Fibroblast of the aortic adventitia (primary cell): ENCODE measurements at places on chromosomes 6 and 20.

GRCh38 chr6:50541941-50542340 is 171.4 kb upstream of the TFAP2D start:
- DNase-seq = no peak

- peak; percentile 88 for DNase-seq
These were observed 995 bp upstream of the GSTA4 start for GRCh38 chr6:52995913-52996645.

DNA sequence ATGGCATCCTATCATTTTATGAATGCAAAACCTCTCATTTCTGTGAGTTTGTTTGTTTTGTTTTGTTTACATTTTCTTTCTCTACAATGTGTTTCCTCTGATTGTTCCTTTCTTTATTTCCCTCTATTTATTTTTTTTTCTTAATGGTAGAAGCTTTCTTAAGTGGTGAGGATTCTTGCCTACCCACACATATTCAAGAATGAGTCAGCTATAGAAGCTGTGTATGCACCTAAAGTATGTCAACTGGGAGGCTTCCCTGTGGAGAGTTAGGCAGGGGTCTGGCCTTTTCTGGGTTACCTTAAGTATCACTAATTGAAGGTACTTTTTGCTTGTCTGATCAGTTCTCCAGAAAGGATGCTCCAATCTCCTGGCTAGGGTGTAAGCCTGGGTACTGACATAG is 354.0 kb downstream of the ESR1 start:
- DNase-seq = peak; percentile 30

GRCh38 chr6:125798734-125799508 is 8.2 kb downstream of the NCOA7 start:
- peak; percentile 64 for DNase-seq

DNA sequence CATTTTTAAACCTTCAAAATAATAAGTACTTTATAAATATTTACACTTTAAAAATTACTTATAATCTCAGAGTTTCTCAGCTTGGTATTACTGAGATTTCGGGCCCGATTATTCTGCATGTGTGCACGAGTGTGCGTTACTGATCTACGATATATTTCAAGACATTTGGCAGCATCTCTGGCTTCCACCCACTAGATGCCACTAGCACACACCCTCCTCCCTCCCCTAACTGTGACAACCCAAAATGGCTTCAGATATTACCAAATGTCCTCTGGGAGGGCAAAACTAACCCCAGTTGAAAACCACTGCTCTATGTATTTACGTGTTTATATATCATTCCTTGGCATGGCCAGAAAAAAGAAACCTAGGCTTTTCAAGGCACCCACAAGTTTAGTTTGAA is 95.9 kb downstream of the FYN start:
- no peak for DNase-seq

DNA sequence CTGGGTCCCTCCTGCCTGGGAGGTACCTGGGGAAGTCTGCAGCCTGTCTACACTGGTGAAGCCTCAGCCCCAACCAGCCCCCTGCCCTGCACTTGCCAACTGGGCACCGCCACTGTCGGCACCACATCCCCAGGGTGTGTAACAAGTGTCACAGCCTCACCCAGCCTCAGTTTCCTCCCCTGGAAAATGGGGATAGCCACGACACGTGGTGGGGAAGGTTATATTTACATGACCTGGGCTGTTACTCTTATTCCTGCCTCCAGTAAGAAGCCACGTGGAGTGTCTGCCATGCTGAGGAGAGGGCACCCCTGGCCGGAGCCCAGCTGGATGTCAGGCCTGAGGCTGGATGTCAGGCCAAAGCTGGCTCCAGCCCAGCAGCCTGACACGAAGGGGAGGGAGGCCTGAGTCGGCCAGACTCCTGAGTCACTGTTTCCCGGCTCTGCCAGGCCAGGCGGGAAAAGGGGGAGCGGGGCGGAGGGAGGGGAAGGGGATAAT is 44.9 kb downstream of the SNAI1 start:
- DNase-seq = peak; percentile 90

DNA sequence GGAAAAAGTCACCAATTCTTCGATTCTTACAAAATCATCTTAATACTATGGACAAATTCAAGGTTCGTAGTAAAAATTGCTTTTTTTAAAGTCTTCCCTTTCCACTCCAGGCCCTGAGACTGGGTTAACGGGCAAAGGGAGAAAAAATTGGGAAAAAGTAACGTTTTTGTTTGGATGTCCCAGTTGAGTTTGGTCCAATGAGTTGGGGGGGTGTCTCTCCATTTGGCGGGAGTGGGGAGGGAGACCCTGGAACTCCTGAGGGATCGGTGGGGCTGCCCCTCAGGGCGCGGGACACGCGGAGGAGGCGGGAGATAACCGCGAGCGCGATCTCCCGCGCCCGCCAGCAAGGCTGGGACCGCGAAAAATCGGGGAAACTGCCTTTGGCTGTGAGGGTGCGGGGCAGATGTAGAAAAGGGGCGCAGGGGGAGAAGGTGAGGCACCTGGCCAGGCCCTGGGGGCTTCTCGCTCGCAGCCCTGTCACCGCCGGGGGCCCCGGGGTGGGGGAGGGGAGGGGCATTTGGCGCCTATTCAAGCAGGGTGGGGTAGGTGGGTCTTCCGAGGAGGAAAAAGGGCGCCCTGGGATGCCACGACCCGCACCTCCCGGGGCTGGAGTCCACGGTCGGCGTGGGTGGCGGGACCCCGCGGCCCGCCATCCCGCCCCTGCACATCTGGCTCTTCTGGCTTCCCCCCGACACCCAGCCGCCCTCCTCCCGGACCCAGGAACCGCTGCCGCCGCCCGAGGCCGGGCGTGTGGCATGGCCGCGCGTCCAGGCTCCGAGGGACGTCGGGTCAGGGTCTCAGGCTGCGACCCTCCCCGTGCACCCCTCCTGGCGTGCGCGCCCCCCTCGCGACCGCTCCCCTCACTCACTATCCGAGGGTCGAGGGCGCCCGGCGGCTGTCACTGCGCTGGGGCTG is 595 bp downstream of the FBXO5 start:
- DNase-seq = no peak

GRCh38 chr6:139904158-139904533 is 529.7 kb upstream of the CITED2 start:
- DNase-seq = no peak

DNA sequence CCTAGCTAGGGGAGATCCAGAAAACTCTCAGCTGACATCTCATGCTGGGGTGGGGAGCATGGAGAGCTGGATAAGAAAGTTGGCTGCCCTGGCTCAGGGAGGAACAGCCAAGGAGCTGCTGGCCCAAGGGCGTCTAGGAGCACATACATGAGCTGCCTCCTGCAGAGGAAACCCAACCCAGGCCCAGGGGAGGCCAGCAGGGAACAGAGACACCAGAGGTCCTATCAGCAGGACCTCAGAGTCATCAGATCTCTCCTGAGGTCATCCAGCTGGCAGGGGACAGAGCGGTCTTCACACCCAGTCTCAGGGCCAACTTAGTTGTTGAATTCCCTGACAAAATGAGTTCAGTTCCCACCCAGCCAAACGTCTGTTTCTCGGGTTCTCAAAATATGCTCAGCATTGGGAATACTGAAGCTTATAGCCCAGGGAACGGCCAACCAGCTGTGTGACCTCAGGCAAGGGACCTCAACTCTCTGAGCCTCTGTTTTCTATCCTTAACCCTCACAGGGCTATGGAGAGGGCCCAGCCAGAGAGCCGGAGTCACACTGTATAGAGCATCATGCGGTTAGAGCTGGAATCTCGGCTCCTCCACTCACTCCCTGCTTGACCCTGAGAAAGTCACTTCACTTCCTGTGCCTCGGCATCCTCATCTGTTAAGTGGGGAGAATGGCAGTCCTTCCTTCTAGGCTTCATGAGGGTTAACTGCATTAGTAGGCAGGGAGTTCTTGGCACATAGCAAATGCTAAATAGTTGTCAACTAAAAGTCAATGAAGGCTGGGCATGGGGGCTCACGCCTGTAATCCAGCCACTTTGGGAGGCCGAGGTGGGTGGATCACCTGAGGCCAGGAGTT is 13.8 kb downstream of the ADA start:
- peak; percentile 21 for DNase-seq

DNA sequence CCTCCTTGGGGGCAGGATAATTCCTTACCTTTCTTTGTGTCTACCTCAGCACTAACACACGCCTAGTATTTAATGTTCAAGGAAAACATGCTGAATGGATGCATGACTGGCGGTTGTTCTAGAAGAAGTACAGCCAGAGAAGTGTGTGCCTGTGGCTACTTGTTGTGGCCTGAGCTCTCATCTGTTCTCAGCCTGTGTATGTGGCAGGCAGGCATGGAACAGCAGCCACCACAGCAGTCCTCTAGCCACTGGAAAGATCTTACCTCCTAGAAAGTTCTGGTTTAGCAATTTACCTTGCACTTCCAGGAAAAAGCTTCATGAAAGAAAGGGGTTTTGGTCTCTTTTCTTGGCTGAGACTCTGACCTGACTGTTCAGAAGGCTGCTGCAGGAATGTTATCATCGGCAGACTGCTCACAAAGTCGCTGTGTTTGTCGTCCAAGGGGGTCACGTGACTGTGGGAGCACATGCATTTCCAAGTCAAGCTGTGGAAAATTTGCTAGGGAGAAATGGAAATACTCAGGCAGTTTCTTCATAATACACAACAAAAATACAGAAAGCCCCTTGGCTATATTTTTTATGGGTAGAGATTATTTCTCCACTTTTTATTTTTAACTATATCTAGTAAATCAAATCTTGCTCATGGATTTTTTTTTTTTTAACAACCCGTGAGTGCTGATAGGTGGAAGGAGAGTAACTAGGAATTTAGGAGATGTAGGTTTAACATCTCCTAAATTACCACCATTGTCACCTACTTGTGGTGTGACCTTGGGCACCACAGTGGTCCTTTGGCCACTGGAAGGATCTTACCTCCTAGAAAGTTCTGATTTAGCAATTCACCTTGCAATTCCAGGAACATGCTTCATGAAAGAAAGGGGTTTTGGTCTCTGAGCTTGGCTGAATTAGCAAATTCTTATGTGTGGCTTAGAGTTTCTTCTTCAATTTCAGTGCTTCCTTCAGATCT is 110.8 kb upstream of the GPR6 start:
- DNase-seq = peak; percentile 47

DNA sequence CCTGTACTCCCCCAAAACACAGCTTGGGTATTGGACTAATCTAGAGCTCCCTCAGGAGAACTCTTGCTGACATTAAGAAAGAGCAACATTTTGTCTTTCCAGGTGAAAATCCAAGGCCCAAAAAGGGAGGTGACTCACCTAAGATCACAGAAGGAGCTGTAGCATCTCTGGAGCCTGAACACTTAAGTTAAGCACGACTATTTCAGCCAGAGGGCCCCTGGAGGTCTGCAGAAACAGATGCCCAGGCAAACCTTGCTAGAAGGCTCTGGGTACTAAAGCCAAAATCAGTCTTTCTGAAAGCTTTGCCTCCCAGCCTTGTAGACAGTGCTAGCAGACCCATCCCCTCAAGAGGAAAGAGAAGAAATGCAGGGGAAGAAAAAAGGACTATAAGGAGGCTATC is 8.8 kb downstream of the EDN1 start:
- no peak for DNase-seq

- peak; percentile 49 for DNase-seq
These were observed 2.4 kb downstream of the TCF21 start for GRCh38 chr6:133891149-133891926.

- DNase-seq = no peak
These were observed 132.4 kb downstream of the ELOVL4 start for GRCh38 chr6:79814940-79815339.

- peak; percentile 66 for DNase-seq
These were observed 586 bp upstream of the NQO2 start for GRCh38 chr6:2998998-2999617.

GRCh38 chr6:121584586-121585369 is 149.3 kb downstream of the GJA1 start:
- peak; percentile 69 for DNase-seq

GRCh38 chr20:22285555-22285954 is 298.8 kb downstream of the FOXA2 start:
- DNase-seq = no peak

DNA sequence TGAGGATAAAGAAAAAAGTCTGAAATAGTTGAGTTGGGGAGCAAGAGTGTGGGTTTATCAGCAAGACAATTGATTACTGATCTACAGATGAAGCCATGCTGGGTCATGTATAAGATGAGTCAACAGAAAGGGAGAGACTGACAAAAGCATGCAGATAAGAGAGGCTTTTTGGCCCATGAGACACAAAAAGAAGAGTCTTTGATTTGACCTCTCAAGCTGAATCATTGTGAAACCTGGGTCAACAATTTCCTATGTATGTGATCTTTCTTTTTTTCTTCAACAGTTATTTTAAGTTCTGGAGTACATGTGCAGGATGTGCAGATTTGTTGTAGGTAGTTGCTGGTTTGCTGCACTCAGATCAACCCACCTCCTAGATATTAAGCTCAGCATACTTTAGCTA is 15.9 kb downstream of the RIMS1 start:
- no peak for DNase-seq

- DNase-seq = no peak
These were observed 131.2 kb upstream of the RPS6KA2 start for GRCh38 chr6:166758136-166758704.

DNA sequence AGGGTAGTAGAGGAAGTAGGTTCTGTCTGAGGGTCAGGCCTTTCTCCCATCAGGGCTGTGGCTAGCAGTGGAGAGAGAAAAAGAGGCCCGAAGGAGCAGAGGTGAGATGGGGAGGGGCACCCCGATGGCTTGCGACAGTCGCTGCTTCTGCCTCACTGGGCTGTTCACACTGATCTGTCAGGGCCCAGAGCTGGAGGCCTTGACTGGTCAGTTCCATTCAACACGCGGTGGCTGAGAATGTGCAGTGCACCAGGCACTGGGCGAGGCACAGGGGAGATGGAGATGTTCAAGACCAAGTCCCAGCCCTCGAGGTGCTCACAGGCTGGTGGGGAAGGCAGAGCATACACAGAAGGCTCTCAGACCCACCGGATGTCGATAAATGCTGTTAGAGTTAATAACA is 21.4 kb downstream of the SLC12A5 start:
- no peak for DNase-seq

- no peak for DNase-seq
These were observed 55.3 kb downstream of the DLL1 start for GRCh38 chr6:170235391-170236125.

- DNase-seq = no peak
These were observed 384.6 kb downstream of the CDH4 start for GRCh38 chr20:61636531-61637116.

DNA sequence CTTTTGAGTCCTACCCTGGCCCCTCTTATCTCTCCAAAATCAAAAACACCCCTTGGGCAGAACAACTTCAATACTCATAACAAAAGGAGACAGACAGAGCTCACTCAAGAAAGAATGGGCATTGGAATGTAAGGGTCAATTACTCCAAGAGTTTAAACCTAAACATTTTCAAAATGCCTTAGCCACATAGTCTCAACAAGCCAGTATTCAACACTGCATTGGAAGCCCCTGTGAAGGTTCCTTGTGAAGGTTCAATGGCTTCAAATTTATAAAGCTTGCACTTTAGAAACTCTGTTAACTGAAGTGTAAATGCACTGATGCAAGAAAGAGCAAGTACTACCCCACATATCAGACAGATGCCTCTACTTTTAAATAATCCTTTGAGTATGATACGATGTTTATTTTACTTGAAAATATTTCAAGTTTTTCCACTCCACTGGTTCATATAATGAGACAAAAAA is 139.1 kb upstream of the LAMP5 start:
- DNase-seq = peak; percentile 10

- DNase-seq = peak; percentile 10
These were observed 698.4 kb downstream of the TENT5A start for GRCh38 chr6:81054036-81054435.

GRCh38 chr20:6116758-6117157 is 6.1 kb downstream of the FERMT1 start:
- no peak for DNase-seq

GRCh38 chr6:148693882-148694484 is 52.8 kb upstream of the UST start:
- no peak for DNase-seq
